Skeletal muscle cell (primary cell): ENCODE measurements at places on chromosomes 6 and 20.

DNA sequence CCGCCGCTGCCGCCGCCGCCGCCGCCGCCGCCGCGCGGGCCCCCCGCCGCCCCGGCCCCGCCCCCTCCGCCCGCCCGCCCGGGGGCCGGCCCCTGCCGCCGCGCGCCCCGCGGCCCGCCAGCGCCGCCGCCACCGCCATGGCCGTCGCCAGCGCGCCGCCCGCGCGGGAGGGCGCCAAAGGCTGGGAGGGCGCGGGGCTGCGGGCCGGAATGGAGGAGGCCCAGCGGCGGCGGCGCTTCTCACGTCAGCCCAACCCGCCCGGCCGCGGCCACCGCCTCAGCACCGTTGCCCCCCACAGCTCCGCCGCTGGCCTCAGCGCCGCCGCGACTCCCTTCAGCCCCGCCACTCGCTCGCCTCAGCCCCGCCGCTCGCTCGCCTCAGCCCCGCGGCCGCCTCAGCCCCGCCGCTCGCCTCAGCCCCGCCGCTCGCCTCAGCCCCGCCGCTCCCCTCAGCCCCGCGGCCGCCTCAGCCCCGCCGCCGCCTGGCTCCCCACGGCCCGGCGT, 258 bp downstream of the PHF10 start:
- no peak for DNase-seq

DNA sequence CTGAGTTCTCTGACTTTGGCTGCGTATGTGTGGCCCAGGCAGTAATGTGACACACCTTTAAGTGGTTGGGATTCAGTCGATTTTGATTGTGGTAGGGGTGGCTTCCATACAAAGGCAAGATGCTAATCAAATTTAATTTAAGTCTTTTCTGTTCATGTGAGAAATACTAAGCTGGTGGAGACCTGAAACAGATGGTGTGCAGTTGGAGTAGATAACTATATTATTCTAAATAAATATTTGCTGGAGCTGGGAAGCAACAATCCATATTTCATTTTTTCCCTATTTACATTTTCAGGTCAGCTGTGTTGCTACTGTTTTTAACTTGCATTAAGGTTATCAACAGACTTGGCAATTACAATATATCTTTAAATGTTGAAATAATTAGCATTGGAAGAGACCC, 67.4 kb upstream of the C20orf144 start:
- no peak for DNase-seq

DNA sequence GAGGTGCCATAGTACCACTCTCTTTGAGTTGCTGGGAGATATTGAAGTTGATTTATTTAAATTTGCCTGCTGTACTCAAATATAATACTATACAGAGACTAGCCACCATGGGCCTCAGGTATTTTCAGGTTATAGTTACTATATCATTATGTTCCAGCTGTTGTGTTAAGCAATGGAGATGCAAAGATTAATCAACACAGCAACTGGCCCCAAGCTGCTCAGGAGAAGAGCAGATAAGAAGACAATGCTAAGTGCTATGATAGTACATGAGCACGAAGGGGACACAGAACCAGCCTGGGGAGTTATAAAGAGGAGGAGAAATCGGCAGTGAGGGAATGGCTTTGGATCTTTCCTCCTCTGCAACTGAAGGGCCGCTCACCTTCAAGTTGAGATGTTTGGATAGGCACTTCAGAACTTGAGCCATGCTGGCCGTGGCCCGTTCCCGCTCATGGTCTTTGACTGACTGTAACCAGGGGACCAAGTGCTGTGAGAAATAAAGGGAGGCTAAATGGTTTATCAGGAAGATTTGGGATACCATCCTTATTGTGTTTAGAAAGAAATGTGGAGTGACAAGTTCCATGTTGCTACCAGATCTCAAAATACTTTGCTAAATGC, 24.3 kb upstream of the RPN2 start:
- DNase-seq: no peak

- peak; percentile 52 for DNase-seq
Measured at GRCh38 chr6:136582711-136583471, 32.7 kb upstream of the MAP7 start.

- DNase-seq: peak; percentile 22
Measured at GRCh38 chr6:140744659-140745320, 1370.3 kb upstream of the CITED2 start.

- DNase-seq: no peak
Measured at GRCh38 chr6:88761237-88762031, 202.0 kb downstream of the RNGTT start.

DNA sequence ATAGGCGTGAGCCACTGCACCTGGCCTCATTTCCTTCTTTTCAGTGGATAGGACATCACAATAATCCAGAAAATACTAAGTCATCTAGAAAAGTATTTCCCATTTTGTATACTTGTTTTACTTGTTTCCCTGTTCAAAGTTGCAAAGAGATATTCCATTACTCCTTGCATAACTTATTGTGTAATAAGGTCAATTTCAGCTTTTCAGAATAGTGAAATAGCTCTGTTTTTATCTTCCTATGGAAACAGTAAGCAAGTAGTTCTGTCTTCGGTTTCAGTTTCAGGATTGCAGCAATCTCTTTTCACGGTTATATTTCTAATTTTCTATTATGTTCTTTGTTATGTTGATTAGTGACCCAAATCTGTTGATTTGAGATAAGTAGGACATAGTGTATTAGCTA, 6.0 kb downstream of the STX11 start:
- DNase-seq: no peak
